ENCODE measurements at places on chromosomes 13 and 19. TPM values are rescaled to one million over a fixed set of nuclear protein-coding genes. Genes with fewer than 3 reads are reported as not detected.

MEDAG gene
- 4.3 TPM for polyA plus RNA-seq

MISP gene
- polyA plus RNA-seq: 5.7 TPM

CEACAM16 gene
- polyA plus RNA-seq: not detected

DNA sequence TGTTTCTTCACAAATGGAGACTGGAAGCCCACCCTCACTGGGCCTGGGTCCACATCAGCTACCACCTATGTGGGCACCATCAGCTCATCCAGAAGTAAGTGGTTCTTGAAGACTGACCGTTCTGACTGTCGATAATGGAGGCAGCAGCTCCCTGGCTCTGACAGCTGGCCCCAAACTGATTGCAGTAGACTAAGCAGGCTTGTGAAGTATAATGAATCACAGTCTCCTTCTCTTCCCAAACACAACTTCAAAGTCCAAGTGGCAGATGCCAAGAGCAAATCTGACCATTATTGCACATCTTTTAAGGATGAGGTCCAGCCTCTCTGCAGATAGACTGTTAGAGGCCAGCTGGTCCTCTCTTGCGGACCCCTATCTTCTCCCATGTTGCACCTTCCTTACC is 574.4 kb upstream of the KLF12 start:
- DNase-seq: no peak

DNA sequence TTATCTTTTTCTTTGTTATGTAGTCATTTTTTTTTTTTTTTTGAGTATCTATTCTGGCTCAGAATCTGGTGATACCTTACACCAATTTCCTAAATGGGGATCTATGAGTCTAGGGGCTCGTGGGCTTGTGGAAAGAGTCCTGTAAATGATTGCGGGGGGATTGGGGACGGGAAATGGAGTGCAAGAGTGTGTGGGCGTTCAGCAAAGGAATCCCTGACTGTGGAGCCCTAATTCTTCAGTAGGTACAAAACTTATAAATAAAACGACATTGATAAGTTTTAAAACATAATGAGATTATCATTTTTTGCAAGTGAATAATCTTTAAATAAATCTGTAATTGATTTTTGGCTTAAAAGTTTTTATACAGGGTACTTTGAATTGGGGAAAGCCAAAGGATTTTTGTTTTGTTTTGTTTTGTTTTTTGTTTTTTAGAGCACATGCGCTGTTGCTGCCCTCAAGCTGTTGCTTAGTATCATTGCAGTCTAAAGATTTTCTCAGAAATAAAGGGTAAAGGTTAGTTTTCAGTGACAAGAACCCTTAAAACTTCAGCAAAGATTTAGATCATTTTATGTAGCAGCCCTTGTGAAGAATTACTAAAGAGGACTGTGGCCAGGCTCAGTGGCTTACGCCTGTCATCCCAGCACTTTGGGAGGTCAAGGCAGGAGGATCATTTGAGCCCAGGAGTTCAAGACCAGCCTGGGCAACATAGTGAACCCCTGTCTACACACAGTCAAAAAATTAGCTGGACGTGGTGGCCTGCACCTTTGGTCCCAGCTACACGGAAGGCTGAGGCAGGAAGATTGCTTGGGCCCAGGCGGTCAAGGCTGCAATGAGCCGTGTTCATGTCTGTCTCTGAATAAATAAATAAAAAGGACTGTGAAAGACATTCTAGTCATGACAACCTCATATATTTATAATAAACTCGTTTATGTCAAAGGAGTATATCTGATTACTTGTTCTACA is 1.7 kb downstream of the ERCC5 start:
- no peak for DNase-seq

- DNase-seq: no peak
These were observed 4.9 kb downstream of the ZNF574 start for GRCh38 chr19:42080764-42081375.

- DNase-seq: peak; percentile 78
These were observed 752.5 kb upstream of the SGCG start for GRCh38 chr13:22428188-22428828.

DNA sequence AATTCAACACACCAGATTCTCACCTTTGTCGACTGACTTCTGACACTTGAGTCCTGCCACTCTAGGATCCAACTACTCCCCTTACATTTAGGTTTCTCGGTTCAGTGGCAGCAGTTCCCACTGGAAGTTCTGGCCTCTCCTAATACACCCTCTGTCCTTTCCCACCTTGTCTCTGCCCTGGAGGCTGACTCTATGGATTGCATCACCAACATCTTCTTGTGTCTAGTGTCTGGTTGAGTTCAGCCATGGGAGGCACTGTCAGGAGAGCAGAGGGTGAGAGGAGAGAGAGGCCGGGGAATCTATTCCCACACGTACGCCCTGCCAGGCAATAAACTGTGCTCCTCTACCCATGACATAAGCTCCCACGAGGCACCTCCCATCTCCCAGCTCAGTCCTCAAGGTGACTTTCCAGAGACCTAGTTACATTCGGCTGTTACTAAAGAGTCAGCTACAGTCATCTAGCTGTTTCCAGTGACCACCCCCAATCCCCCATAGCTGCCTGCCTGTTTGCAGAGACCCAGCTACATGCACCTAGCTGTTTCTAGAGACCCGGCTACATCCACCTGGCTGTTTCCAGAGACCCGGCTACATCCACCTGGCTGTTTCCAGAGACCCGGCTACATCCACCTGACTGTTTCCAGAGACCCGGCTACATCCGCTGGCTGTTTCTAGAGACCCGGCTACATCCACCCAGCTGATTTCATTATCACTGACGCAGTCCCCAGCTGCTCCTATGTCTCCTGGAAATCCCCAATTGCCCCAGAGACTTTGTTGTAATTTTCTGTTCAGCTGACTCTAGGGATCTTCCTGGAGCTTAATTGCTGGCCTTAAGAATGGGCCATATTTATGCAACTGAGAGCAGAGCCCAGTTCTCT is 8.1 kb upstream of the LILRB4 start:
- DNase-seq: no peak

- DNase-seq: no peak
These were observed 666 bp downstream of the SAMD1 start for GRCh38 chr19:14089662-14090508.

DNA sequence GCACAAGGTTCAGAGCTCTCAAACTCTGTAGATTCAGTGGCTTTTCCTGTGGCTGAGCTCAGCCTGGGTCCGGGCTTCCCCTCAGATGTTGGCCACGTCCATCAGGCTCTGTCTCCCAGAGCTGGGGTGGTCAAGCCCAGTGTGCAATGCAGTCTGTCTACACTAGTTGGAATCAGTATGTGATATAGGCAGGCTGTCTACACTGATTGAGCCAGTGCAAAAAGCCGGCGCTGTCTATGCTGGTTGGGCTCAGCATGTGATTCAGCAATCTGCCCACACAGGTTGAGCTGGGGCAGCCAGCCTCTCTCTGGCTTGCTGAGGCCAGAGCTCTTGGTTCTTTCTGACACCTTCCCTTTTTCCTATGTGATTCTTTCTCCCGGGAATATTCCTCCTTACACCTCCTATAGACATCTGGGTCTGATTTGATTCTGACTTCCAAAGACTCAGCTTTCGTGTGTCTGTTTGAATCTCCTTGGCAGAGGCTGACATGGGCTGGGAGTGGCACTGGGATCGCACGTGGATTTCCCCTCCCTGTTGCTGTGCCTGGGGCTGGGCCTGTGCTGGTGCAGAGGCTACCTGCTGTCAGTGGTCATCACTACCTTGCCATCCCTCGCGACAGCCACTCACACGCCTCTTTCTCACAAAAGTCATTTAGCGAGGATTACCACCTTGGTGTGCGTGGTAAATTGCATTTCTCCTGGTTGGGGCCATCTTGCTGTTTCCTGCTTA is 9.3 kb downstream of the CHST8 start:
- no peak for DNase-seq

GRCh38 chr19:41529484-41530183 is 46.3 kb upstream of the CEACAM21 start:
- no peak for DNase-seq

- no peak for DNase-seq
These were observed 2.0 kb upstream of the LENG9 start for GRCh38 chr19:54465426-54466109.

- no peak for DNase-seq
These were observed 666.6 kb upstream of the ARGLU1 start for GRCh38 chr13:107234319-107235073.

- DNase-seq: no peak
These were observed 1694.8 kb upstream of the PCDH20 start for GRCh38 chr13:63110466-63110865.

- no peak for DNase-seq
These were observed 22.3 kb upstream of the PDCD5 start for GRCh38 chr19:32558607-32559228.

Measured in right lung (tissue), 10 donors.